Stimulated activated CD4-positive, alpha-beta T cell treated with anti-CD3 and anti-CD28 coated beads, Interleukin-15, amount 100 ng/mL, for 1 hour (primary cell): ENCODE measurements at places on chromosomes 6 and 20.

DNA sequence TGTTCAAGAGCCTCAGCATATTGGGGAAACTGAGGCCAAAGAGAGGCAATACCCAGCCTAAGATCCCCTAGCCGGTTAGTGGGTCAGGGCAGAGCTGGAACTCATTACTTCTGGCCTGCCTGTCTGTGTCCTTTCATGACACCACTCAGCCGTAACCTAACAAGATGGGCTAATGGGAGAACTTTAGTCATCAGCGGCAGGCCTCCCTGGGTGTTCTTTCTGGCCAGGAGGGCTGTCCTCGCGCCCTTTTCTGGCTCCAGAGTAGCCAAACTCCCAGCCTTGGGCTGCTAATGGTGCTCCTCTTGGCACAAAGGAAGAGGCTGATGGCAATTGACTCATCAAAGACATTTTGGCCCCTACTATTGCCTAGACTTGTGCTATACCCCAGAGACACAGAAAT, 76.6 kb downstream of the NCR2 start:
- no peak for DNase-seq

DNA sequence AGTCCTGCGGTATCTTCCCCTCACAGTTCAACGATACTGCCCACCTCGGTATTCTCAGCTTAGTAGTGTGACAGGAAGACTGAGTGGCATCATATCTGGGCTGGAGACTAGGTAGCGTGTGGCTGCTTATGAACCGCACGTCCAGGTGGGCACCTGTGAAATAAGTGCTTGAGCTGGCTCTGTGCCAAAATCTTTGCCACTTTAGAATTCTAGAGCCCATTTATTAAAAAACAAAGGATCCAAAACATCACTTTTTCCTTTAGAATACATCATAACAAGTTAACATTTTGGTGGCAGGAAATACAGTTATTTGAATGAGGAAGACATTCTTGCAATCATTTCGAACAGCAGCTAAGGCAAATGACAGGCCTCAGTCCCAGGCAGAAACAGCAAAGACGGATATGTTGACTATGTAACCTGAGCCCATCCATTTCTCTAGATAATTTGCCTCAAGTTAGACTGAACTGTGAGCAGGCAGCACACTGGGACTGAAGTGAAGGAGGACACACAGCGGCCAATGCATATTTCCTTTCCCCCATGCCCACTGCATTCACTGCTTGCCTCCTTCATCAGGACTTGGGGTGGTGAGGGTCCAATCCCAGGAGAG, 136.6 kb downstream of the GMDS start:
- no peak for DNase-seq

DNA sequence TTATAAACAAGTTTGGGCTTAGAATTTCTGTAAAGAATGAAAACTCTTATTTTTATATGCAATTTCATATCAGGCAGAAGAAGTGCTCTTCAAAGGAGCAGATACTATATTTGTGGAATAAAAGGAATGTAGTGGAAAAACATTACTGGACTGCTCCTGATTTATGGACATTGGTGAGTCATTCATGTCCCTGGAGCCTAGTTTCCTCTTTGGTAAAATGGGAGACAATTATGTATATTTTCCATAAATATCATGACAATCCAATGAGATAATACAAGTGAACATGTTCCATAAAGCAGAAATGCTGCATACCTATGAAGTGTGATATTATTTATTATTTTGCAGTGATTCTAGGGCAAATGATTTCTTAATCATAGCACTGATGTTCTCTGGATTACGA, 445.8 kb upstream of the CITED2 start:
- DNase-seq, result no peak

DNA sequence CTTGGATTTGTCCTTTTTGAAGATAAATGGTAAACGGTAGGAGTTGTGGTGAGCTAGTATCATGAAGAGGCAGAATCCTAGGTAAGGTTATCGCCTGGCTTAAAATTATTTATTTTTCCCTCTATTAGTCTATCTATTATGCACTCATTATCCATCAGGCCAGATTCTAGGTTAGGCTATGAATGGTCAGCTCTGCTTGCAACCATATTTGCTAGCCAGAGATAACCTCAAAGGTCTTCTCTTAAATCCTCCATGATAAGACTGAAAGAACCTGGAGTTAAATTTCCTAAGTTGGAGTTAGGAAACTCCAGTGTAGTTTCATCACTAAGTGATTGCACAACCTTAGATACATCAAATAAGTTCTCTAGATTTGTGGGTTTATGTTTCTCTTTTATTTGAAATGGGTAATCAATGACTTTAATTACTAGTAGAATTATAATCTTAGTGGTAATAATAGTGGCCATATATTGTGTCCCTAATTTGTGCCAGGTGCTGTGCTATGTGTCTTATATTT, 302.1 kb upstream of the RUNX2 start:
- no peak for DNase-seq

GRCh38 chr20:2163757-2164156, 62.1 kb downstream of the STK35 start:
- DNase-seq, result no peak

DNA sequence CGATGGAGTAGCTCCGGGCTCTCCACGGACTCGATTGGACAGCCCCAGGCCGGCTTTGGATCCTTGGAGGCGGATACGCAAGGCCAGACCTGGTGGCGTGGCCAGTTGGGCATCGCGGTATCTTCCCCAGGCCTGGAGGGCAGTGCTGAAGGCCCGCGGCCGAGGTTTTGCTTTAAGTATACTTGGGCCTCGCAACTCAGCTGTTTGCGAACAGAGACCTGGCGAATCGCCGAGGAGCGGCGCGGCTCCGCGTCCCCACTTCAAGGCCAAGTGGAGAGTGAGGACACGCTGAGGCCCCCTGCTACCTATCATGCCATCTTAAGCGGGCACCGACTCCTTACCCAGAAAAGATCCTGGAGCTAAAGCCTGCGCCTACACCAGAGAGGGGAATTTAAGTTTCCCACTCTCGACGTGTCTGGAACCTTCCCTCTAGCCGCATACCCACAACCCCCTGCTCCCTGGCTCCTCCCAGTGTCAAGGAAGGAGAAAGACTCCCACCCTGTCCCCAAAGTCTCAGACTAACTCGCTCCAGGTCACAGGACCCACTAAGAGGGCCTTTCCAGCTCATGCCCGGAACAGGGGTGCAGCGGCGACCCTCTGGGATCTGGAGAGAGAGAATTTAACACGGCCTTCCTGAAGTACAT, 4.1 kb downstream of the LINC00237 start:
- no peak for DNase-seq

GRCh38 chr20:32386091-32386490, 28.0 kb downstream of the ASXL1 start:
- no peak for DNase-seq

GRCh38 chr6:110547266-110547964, 71.0 kb upstream of the SLC22A16 start:
- DNase-seq, result no peak

DNA sequence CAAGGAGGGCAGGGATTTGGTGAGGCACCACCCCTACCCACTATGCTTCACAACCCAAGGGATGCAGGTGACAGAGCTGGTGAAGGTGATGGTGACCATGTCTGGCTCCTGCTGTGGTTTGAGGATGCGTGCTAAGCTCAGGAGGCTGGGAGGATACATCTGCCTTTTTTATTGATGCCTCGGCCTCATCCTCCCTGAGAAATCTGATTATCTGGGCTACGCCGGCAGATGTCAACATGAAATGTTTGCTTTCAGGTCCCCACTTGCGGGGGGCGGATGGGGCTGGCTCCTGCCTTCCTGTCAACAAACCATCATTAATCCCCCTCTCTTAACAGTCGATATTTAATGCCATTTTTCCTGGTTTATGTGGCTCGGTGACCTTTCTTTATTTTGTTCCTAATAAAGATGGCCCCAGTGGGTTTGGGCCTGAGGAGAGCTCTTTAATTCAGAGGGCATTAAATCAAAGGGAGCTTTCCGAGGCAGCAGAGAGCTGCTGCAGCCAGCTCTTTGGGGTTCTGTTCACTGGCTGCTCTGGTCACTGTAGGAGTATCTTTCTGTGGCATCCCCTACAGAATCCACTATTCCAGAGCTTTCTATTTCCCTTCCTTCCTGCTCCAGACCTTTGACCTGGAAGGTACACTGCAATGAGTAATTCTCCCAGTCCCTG, 33.5 kb upstream of the LRFN2 start:
- DNase-seq, result no peak

DNA sequence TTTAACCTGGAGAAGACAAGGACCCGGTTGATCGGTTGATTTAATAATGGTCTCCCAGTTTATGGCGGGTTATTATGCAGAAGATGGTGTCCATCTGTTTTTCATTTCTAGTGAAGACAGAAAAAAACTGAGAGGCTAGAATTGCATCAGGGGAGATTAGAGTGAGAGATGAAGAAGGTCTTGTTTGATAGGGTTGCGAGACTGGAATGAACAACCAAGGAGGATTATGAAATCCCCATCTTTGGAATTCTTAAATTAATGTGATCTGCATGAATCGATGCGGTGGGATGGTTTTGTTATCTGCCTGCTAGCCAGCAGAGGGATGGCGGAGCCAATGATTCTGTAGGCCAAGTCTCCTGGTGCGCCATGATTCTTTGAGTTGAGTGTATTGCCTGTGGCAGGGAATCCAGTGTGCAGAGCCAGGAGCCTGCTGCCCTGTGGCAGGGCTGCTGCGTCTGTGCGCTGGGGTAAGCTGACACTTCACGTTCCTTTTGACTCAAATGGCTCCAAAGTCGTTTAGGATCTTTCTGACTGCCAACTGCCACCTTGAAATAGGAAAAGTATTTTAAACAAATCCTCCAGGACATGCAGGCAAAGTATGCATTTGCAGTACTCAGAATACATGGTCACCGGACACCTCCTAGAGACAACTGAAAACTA, 200.1 kb downstream of the CLIC5 start:
- no peak for DNase-seq
